AG08395 (cell line): ENCODE measurements at places on chromosomes 1 and 21.

DNA sequence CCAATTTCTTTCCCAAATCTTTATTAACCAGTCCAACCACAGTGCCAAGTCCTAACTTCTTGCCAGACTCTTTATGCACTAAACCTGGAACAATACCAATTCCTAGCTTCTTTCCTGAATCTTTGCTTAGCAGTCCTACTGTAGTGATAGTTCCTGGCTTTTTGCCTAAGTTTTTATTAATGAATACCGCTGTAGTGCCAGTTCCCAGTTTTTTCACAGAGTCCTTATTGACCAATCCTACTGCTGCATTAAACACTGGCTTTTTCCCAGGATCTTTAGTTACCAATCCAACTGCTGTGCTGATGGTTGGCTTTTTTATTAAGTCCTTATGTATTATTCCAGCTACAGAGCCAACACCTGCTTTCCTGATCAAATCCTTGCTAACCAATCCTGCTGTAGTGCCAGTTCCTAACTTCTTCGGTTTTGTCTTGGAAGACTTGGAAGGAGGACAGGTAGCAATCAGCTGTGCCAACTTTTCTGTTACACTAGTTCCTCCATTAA is 80.8 kb downstream of the ASH1L start:
- DNase-seq, result no peak

DNA sequence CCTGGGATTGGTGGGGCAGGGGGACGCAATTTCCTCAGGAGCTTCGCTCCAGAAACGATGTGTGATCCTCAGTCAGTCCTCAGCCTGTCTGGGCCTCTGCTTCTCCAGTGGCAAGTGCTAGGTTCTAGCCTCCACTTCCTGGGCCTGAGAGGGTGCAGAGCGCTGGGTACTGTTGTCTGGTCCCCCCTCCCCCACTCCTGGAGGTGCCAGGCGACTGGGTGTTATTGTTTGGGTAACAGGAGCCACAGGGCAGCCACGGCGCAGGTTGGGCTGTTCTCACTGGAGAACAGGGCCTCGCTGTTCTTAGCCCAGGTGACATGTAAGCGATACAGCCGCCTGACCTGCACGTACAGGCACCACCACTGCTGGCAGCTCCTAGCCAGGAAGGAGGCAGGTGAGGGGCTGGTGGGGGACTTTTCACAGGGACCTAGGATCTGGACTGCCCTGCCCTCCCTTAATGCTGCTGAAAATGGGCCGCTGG is 2.1 kb downstream of the RPS6KA1 start:
- no peak for DNase-seq

- peak; percentile 88 for DNase-seq
Measured at GRCh38 chr1:54408147-54409066, 2.2 kb upstream of the SSBP3 start.

- DNase-seq, result no peak
Measured at GRCh38 chr1:201022820-201023516, 546 bp downstream of the KIF21B start.

GRCh38 chr1:228941666-228942065 is 206.4 kb downstream of the RHOU start:
- no peak for DNase-seq

DNA sequence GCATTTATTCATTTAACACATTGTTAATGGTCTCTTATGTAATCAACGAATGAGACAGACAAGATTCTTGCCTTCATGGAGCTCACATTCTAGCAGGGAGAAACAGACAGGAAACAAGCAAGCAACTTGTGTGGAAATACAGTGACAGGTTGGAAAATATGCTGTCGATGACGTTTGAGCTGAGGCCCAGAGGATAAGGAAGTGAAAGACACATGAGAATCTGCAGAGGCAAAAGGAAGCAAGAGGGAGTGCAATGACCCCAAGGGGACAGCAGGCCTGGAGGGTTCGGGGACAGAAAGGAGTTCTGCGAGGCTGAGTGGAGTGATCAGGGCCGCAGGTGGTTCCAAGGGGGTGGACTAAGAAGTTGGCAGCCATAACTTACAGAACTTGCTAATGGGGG is 60.6 kb upstream of the AKT3 start:
- DNase-seq, result no peak

GRCh38 chr1:229199261-229200243 is 71.4 kb upstream of the RAB4A start:
- DNase-seq, result no peak

GRCh38 chr21:30028537-30028936 is 88.7 kb upstream of the GRIK1 start:
- no peak for DNase-seq

DNA sequence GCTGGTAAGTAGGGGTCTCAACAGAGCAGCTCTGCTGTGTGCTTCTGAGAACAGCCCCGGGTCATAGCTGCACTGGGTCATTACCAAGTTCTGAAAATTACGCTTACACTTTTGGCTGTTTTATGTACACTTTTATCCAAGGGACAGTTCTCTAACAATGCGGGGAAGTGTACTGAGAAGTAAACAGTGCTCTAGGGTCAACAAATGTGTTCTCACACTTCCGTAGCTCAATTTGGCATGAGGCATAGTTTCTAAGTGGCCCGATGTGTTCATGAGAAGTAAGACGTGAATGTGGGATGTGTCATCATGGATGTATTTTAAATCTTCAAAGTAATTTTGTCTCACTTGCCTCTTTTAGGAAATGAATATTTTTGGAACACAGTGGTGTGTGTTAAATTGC is 10.9 kb upstream of the VAMP3 start:
- DNase-seq, result no peak

GRCh38 chr1:178262120-178262500 is 168.2 kb downstream of the RASAL2 start:
- DNase-seq, result no peak

GRCh38 chr1:93828367-93828755 is 50.6 kb downstream of the DNTTIP2 start:
- DNase-seq, result no peak

DNA sequence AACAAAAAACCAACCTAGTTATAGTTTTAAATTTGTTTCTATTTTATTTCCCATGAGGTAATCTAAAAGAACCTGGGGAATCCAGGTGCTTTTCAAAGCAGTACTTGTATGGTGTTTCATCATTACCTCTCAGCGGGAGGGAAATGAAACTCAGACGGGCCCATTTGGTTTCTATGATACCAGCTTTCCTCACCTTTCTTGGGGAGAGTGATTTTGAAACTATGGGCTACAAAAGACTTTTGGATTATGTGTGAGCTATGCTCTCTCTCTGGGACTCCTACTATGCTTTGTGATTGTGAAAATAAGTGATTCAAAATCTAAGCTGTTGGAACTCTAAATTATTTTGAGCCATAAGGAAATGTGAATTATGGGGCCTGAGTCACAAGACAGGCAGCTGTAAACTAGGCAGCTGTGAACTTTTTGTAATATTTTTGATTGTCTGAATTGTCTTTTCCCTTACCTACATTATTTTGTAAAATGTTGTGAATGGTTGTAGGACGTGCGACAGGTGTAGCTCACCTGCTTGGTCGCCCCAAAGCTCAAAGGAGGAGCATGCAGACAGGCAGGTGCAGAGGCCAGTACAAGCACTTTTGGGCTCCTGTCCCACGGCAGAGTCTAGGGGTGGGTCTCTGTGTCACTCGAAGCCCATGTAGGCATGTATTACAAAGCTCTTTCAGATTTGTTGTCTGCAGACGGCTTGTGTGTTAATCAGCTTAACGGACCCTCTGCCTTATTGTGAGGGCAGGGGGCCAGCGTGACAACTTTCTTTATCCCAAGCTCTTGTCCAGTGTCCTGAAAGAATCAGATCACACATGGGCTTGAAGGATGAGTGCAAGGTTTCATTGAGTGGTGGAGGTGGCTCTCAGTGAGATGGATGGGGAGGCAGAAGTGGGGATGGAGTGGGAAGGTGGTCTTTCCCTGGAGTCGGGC is 64.8 kb upstream of the BACH1 start:
- DNase-seq, result no peak

- DNase-seq, result no peak
Measured at GRCh38 chr21:37668462-37669239, 247.6 kb downstream of the KCNJ6 start.

DNA sequence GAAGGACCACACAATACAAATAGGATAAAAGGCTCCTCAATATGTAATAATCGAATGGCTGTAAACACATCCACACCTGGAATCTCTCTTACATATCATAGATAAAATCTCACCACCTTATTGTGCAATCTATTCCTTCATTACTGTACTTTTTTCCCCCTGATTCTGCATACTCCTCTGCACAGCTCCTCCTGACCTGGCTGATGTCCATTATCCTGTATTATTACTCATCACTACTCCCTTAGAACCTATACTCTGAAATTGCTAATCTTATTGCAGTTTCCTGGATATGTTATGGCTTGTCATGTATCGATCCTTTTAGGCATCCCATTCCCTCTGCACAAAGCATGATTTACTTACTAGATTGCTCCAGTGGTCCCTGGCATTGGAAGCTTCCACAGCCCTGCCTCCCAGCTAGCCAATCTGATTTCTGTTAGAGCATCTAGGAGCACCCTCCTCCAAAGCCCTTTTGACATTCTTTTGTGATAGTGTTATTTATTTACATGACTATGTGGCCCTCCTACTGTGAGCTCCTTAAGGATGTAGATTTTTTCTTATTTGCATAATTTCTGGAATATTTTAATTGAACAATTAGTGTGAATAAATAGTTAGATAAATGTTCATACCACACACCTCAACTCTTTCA is 24.2 kb upstream of the PHGDH start:
- no peak for DNase-seq

DNA sequence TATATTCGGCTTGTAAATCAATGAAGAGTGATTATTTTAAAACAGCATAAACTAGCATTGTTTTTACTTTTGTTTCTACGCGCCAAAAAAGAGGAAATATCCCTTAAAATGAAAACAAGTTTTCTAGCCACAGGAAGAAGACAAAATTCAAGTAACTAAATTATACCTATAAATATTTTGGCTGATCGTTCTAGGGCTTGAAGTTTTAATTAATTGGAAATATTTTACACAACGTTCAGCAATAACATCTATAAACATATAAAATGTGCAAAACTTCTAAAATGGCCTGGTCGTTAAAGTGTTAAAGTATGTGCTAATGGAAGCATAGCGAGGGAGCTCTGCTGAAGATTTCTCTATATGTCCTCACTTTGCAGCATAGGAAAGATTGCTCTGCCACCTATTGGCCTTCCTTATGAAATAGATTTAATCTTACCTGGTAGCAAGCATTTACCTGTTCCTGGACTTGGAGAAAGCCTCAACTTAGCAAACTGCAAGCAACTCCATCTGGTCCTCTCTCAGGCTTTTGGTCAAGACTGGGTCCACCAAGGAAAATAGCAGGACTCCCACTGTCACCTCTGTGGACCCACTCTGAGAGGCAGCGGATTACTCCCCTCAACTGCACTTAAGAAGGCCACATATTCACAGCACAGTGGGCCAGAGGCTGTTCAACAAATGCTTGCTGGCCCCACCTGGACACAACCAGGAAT is 351.3 kb upstream of the RUNX1 start:
- DNase-seq, result peak; percentile 30

GRCh38 chr1:164660412-164660772 is 101.4 kb downstream of the PBX1 start:
- no peak for DNase-seq

GRCh38 chr21:31117128-31117916 is 79.0 kb upstream of the KRTAP19-8 start:
- DNase-seq, result peak; percentile 92

GRCh38 chr1:35807614-35808449 is at the start of gene AGO4:
Gene AGO4, plus strand, starts transcription at chr1:35808016. Its CDS starts 401 bp downstream, at chr1:35808417.
- peak; percentile 70 for DNase-seq

- no peak for DNase-seq
Measured at GRCh38 chr1:217944550-217944949, 313.4 kb downstream of the SPATA17 start.

DNA sequence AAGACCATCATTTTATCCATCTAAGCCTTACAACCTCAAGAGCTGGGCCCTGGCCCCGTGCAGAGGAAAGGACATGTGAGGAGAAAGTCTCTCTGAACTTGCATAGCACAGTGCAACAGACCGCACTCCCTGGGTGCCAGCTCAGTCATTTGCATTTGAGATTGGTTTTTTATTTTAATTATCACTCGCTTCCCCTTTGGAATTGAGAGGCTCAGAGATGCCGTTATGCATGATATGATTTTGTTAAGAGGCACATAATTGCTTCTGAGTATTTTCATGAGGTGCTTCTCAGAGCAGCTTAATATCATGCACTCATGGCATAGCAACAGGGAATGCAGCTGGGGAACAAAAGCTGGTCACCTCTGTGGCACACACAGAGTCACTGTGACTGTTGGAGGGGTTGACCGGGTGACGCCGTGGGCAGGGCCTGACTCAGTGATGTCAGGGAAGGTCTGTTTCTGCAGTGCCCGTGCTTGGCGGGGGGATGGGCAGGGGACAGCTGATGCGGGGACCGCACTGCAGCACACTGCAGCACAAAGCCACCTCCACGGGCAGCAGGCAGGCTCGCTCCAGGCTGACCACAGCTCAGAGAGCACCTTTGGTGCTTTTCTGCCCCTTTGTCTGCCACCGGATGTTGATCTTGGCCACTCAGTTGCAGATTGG is 43.2 kb upstream of the VAMP3 start:
- DNase-seq, result no peak

DNA sequence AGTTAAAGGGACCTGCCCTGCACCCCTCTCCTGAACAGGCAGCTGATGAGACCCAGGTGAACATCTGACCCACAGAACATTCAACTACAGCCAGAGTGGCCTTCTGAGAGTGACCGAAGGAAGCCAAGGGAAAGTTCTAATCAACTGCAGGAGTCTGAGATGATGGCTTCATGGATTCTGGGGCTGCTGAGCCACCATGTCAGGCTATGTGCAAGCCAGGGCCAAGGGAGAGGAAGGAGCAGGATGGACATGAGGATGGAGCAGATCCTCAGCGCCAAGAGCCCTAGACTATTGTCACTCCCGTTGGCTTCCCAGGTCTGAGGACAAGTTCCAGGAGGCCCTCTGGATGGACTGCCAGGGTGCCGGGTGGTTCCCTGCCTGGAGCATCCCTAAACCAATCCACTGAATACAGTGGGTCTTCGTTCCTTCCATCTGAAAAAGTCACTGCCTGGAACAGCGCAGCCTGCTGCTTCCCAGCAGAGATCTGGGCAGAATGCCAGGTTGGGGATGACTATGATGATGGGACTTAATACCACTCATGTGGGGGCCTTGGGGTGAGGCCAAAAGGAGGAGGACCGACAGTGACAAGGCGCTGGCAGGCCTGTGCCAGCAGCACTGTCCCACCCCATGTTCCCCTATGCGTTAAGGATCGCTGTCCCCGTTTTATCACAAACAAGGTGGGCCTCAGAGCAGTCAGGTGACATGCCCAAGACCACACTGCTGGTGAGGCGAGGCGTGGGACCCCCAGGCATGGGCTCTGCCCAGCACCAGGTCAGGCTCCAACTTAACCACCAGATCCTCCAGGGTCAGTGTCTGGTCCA is 19.8 kb downstream of the SPOCD1 start:
- DNase-seq, result peak; percentile 79
